ENCODE measurements at places on chromosomes 6 and 20.

- DNase-seq, result no peak
Observed at GRCh38 chr6:136971609-136972008, 49.5 kb downstream of the SLC35D3 start.

DNA sequence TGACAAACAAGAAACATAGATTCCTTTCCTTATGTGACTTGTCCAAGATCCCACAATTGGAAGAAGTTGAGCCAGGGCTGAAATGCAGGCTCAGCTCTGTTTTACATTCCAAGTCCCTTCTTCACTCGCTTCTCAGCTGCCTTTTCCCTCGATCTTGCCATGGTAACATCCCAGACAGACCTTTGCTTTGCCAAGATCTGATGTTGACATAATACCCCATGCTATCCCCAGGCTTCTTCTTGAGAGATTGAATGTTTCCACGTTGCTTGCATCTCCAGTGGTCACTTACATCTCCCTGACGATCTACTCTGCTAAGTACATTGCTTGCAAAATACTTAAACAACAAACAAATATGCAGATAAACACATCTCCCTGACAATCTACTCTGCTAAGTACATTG is 63.5 kb downstream of the TBXT start:
- DNase-seq, result no peak

DNA sequence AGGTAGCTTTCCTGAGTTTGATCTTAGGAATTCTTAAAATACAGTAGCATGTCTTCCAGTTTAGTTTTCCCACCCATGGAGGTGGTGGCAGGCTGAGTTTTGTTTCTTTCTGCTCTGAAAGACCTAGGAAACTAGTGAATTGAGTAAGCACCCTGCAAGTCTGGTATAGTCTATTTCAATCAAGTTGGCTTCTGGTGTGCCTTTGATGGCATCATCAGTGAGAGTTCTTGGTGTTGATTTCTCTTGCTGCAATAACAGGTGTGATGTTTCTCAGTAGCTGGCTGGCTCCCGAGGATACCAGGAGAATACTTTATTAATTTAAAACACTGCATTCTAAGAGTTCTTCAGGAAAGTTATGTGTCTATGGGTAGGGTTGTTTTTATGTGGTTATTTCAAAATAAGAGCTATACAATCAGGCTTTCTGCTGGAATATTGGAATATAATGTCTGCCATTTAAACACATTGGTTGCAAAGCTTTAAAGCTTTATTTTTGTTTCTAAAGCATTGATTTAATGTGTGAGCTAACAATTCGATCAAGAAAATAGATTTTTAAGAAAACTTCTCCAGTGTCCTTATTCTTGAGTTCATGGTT is 19.0 kb downstream of the VAPB start:
- DNase-seq, result no peak

GRCh38 chr6:149884215-149884614 is 13.7 kb downstream of the RAET1E start:
- no peak for DNase-seq

- DNase-seq, result no peak
Observed at GRCh38 chr6:39239527-39240154, 10.4 kb upstream of the KCNK5 start.

- DNase-seq, result no peak
Observed at GRCh38 chr20:14531786-14532185, 194.4 kb upstream of the FLRT3 start.

DNA sequence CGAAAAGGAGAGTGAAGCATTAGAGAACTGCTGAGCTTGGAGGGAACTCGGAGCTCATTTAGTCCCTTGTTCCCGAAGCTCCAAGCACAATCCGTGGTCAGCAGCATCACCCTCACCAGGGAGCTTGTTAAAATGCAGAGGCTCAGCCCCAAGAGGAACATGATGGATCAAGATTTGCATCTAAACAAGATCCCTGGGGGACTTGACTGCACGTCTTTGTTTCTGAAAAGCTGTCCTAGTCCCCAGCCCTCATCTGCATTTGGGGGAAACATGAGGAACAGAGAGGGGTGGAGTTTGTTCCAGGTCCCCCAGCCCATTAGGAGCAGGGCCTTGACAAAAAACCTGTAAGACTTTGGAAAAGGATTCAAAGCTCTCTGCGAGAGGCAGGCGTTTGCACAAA is 4.1 kb upstream of the LBP start:
- no peak for DNase-seq

- no peak for DNase-seq
Observed at GRCh38 chr6:120938164-120938875, 396.0 kb downstream of the TBC1D32 start.

DNA sequence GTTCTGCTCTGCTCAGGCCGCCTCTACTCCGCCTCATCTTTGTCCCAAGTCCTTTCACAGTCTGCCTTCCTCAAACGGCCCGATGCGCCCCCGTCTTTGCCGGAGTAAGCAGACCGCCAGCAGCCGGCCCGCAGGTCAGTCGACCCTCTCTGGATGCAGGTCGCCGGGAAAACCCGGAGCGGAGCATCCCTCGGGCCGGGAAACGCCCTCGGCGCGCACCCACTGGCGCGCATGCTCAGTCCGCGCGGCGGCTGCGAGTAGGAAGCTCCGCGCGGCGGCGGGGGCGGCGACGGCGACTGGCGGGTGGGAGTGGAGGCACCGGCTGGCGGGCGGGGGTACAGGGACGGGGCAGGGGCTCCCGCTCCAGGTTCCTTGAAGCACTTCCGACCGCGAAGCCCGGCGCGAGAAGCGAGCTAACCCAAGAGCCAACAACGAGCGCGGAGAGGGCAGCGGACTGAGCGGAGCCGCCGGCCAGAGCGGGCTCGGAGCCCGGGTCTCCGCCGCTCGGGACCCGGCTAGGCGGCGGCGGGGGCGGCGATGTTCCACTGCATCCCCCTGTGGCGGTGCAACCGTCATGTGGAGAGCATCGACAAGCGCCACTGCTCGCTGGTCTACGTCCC is at the start of gene LRRC1:
Gene LRRC1 (plus strand): TSS at position 286 of the 620 bp plus-strand sequence. CDS start 252 bp downstream, at position 538.
- DNase-seq, result peak; percentile 60

GRCh38 chr6:65638047-65638831 is 68.8 kb downstream of the EYS start:
- DNase-seq, result no peak

Data from activated CD4-positive, alpha-beta T cell treated with anti-CD3 and anti-CD28 coated beads, Interleukin-2, amount 50 U/mL, for 24 hours (primary cell).